Cardiac muscle cell (in vitro differentiated cells and primary cell): ENCODE measurements at places on chromosomes 3 and 15. TPM values are rescaled to one million over a fixed set of nuclear protein-coding genes. Genes with fewer than 3 reads are reported as not detected.
A peak's percentile ranks its signal among the peaks of the same experiment; 100 is the strongest.

DNA sequence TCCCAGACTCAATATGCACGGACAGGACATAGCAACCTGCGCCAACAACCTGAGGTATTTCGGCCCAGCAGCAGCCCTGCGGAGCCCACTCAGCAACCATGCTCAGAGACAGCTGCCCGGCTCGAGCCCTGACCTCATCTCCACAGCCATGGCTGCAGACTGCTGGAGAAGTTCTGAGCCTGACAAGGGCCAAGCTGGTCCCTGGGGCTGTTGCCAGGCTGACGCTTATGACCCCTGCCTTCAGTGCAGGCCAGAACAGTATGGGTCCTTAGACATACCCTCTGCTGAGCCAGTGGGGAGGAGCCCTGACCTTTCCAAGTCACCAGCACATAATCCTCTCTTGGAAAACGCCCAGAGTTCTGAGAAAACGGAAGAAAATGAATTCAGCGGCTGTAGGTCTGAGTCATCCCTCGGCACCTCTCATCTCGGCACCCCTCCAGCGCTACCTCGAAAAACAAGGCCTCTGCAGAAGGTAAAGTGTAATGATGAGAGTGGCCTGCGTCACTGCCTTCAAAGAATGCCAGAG is 25.5 kb downstream of the TMEM41A start:
- H3K27me3 ChIP-seq = no peaks in the 10 kb centered on the region
- no peak overlapping the region for H3K27ac ChIP-seq
- DNase-seq = no peak
- peaks cover 19% of the 10 kb centered on the region for H3K36me3 ChIP-seq
- H3K4me1 ChIP-seq = no peaks in the 10 kb centered on the region
- H3K4me3 ChIP-seq = no peak overlapping the region

DNA sequence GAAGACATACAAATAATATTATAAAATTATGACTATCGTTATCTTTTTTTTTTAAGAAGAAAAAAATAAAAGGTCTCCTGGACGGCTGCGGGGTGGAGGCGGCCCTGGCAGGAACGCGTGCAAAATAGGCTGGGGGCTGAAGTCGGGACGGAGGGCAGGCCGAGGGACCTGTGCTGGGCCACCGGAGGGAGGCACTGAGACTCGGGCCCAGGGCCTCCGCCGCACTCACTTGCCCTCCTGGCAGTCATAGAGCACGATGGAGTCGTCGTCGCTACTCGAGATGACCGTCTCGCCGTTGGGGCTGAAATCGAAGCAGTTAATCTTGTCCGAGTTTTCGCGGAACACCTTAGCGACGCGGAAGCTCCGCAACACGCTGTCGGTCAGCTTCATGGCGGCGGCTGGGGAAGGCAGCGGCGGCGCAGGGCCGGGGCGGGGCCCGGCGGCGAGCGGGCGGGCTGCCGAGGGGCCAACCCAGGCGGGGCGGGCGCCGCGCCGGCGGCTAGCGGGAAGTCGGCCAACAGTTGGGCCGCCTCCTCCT is 408 bp downstream of the WDR82 start:
- peak overlapping the region; percentile 88 for H3K4me3 ChIP-seq
- H3K36me3 ChIP-seq = no peaks in the 10 kb centered on the region
- H3K4me1 ChIP-seq = peaks cover 23% of the 10 kb centered on the region
- H3K27ac ChIP-seq = peak overlapping the region; percentile 98
- H3K27me3 ChIP-seq = no peaks in the 10 kb centered on the region

Gene WDR93
- 0.06 and 0.70 TPM in 2 replicates for total RNA-seq

Gene THPO
- 3.0 and 3.1 TPM in 2 replicates for total RNA-seq

- no peaks in the 10 kb centered on the region for H3K36me3 ChIP-seq
- H3K4me1 ChIP-seq = no peaks in the 10 kb centered on the region
- no peak overlapping the region for H3K4me3 ChIP-seq
- H3K27me3 ChIP-seq = no peaks in the 10 kb centered on the region
- DNase-seq = no peak
- no peak overlapping the region for H3K27ac ChIP-seq
Measured at GRCh38 chr15:87522997-87523396, 733.5 kb downstream of the NTRK3 start.

Gene ALG1L2
- total RNA-seq = not detected in 2 replicates

GRCh38 chr15:73654659-73655058 is 21.5 kb upstream of the NPTN start:
- no peak overlapping the region for H3K4me3 ChIP-seq
- DNase-seq = no peak
- H3K36me3 ChIP-seq = no peaks in the 10 kb centered on the region
- peaks cover 3% of the 10 kb centered on the region for H3K27me3 ChIP-seq
- H3K4me1 ChIP-seq = no peaks in the 10 kb centered on the region

DNA sequence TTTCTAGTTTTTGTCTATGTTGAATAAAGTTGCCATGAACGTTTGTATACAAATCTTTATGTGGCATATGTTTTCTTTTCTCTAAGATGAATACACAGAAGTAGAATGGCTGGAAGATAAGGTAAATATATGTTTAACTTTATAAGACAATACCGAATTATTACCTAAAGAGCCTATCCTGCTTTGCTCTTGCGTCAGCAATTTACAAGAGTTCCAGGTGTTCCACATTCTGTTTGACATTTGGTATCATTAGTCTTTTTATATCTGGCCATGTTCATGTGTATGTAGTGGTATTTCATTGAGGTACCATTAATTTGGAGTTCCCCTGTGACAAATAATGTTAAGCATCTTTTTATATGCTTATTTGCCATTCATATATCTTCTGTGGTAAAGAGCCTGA is 74.1 kb upstream of the TRIM42 start:
- DNase-seq = no peak
- no peak overlapping the region for H3K27ac ChIP-seq
- no peak overlapping the region for H3K4me3 ChIP-seq

DNA sequence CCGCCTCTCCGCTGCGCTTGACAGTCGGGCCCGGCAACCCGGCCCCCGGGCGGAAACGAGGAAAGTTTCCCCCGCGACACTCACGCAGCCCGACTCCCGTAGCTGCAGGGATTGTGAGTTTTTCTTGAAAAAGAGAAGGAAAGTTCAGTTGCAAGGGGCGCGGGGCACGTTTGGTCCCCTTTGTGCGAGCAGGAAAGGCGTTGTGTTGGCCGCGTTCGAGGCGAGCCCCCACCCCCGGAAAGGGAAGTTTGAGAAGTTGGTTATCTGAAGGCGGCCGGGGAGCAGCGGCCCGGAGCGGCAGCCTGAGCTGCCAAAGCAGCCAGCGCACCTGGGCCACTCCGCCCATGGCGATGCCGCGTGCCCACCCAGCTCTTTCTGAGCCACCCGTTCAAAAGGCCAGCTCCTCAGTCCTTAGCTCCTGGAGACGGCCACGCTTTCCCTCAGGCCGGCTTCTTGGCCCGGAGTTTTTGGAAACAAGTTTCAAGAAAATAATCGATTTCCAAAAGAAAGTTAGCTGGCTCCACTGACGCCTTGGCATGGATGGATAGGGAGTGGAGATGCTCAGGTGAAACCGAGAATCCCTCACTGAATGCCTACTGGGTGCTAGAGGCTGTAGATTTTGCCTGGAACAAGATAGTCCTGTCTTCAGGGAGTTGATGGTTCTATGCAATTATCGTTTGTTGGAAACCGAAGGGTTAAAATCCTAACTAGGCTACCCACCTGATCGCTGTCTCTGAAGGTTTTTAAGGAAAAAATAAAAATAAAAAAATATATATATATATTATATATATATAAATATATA is 832 bp downstream of the TGFBR2 start:
- peak; percentile 69 for DNase-seq
- H3K27me3 ChIP-seq = no peaks in the 10 kb centered on the region
- H3K36me3 ChIP-seq = no peaks in the 10 kb centered on the region
- peak overlapping the region; percentile 65 for H3K4me3 ChIP-seq
- H3K27ac ChIP-seq = no peak overlapping the region

GRCh38 chr3:67804089-67804488 is 149.7 kb upstream of the SUCLG2 start:
- H3K4me3 ChIP-seq = no peak overlapping the region
- H3K4me1 ChIP-seq = no peaks in the 10 kb centered on the region
- H3K27ac ChIP-seq = no peak overlapping the region
- no peaks in the 10 kb centered on the region for H3K36me3 ChIP-seq

DNA sequence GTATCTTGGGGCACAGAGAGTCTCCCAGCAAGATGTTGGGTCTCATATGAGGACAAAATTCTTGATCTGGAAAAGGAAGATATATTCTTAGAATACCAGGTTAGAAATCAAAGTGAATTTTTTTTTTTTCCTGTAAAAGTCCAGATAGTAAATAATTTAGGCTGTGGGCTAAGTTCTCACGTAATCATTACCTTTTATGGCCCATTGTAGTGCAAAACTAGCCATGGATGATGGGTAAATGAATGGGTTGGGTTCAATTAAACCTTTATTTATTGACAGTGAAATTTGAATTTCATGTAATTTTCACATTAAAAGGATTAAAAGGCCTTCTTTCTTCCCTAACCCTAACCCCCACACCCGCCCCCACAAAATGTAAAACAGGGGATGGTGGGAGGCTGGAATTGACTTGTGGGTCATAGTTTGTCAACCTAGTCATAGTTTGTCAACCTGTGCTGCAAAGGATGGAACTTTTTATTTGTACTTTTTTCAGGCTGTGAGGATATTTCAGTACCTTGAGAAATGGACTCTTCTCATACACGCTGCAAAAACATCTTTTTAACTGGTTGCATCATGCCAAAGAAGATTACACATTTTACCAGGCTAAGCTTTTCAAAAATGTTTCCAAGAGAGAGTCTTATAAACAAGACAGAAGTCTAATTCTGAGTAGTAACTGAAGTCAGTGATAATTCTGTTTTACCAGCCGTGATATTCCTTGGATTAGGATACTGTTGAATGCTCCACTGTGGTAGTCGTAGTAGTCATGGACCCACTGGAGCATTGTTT is 138.8 kb downstream of the AKAP13 start:
- no peak overlapping the region for H3K4me3 ChIP-seq
- H3K27me3 ChIP-seq = no peaks in the 10 kb centered on the region
- H3K27ac ChIP-seq = no peak overlapping the region
- H3K4me1 ChIP-seq = no peaks in the 10 kb centered on the region
- peaks cover 3% of the 10 kb centered on the region for H3K36me3 ChIP-seq

Gene MEF2A
- 226 and 556 TPM in 2 replicates for total RNA-seq

DNA sequence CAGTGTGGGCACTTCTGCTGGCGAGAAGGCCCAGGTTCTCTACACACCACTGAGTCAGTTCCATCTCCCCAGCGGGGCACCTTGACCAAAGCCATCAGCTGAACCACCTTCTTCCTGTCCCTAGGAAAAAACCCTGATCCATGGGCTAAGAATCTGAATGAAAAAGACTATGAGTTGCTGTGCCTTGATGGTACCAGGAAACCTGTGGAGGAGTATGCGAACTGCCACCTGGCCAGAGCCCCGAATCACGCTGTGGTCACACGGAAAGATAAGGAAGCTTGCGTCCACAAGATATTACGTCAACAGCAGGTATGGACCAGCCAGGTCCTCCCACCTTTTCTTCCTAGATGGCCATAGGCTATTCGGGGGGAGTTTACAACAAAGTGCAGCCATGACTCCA is 29.1 kb downstream of the TF start:
- no peak for DNase-seq
- H3K36me3 ChIP-seq = no peaks in the 10 kb centered on the region
- no peaks in the 10 kb centered on the region for H3K4me1 ChIP-seq
- no peak overlapping the region for H3K4me3 ChIP-seq
- no peaks in the 10 kb centered on the region for H3K27me3 ChIP-seq

DNA sequence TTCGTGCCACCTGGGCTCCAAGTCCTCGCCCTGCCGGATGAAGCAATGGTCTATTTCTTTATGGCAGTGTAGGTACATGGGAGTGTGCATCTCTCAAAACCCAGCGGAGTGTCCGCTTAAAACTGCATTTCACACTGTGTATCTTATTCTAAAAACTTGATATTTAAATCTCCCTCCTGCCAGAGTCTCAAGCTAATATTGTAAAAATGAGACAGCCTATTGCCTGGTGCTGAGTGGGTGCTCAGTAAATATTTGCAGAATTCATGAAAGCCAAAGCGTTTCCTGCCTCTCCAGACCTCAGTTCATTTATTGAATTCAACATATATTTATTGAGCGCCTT is 330 bp upstream of the TBC1D2B start:
- H3K36me3 ChIP-seq = no peaks in the 10 kb centered on the region
- H3K4me3 ChIP-seq = peak overlapping the region; percentile 51
- peaks cover 6% of the 10 kb centered on the region for H3K4me1 ChIP-seq
- no peak overlapping the region for H3K27ac ChIP-seq
- H3K27me3 ChIP-seq = no peaks in the 10 kb centered on the region

DNA sequence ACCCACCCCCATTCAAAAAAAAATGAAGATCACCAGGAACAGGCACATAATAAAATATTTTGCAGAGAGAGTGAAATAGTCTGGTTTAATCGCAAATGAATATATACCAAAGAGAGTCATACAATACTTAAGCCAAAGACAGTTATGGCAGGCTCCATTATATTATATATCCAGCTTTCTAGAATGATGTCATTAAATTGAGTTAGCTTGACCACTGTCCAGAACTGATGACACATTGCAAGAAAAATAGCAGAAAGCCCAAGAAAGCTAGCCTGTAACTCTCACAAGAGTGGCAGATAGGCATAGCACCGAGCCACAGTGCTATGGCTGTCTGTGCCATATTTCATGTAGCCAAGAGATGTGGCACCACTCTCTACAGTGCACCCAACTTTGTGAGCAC is 231.9 kb upstream of the SEMA6D start:
- no peaks in the 10 kb centered on the region for H3K36me3 ChIP-seq
- no peak overlapping the region for H3K4me3 ChIP-seq
- peaks cover 16% of the 10 kb centered on the region for H3K4me1 ChIP-seq
- no peak overlapping the region for H3K27ac ChIP-seq
- no peak for DNase-seq

- no peaks in the 10 kb centered on the region for H3K4me1 ChIP-seq
- no peaks in the 10 kb centered on the region for H3K36me3 ChIP-seq
- peak; percentile 95 for DNase-seq
- H3K27me3 ChIP-seq = no peaks in the 10 kb centered on the region
- H3K27ac ChIP-seq = no peak overlapping the region
Measured at GRCh38 chr3:115436767-115437301, 186.5 kb upstream of the GAP43 start.

Gene RBPMS2
- 18.4 and 35.4 TPM in 2 replicates for total RNA-seq

Gene PRTG
- total RNA-seq = 48.0 and 93.8 TPM in 2 replicates

DNA sequence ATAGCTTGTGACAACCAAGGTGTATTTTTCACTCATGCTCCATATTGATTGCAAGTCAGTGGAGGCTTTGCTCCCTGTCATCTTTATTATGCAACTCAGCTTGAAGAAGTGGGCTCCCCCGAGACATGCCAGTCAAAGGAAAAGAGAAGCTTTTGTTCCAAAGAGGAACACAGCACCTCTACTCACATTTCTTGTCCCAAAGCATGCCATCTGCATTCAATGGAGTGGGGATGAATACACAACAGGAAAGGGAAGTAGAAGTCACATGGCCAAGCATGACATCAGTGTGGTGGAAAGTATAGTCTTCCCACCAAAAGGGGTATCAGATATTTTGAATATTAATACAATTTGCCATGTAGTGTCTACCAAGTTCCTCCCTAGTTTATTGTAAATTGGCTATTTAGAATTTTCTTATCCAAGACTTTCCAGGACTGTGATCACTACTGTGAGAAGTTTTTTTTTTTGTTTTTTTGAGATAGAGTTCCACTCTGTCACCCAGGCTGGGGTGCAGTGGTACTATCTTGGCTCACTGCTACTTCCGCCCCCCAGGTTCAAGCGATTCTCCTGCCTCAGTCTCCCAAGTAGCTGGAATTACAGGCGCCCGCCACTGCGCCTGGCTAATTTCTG is 114.5 kb downstream of the GMPS start:
- H3K4me1 ChIP-seq = no peaks in the 10 kb centered on the region
- DNase-seq = no peak
- no peak overlapping the region for H3K27ac ChIP-seq
- H3K27me3 ChIP-seq = no peaks in the 10 kb centered on the region
- H3K4me3 ChIP-seq = no peak overlapping the region

Gene RASGRP1
- 2.6 and 4.5 TPM in 2 replicates for total RNA-seq
